ENCODE measurements at places on chromosomes 2 and 18.
A peak's percentile ranks its signal among the peaks of the same experiment; 100 is the strongest.

- no peak for DNase-seq
These were observed 109.6 kb upstream of the EML6 start for GRCh38 chr2:54613794-54614257.

DNA sequence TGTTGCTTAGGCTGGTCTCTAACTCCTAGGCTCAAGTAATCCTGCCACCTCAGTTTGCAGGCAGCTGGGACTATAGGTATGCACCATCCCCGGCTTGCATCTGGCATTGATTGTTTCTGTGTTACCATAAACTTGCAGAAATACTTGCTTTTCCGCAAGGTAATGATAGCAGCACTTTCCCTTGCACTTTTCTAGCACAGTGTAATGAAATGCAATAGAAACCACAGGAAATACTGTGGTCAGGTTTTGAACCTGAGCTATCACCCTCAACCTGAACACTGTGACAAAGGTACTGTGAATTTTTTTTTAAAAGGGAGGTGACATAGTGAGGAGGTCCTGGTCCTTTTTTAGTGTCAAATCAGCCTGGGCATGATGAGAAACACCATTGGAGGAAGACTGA, 38.3 kb downstream of the DHRS9 start:
- no peak for DNase-seq

GRCh38 chr2:237864940-237865622, 5.7 kb downstream of the RAMP1 start:
- no peak for DNase-seq

DNA sequence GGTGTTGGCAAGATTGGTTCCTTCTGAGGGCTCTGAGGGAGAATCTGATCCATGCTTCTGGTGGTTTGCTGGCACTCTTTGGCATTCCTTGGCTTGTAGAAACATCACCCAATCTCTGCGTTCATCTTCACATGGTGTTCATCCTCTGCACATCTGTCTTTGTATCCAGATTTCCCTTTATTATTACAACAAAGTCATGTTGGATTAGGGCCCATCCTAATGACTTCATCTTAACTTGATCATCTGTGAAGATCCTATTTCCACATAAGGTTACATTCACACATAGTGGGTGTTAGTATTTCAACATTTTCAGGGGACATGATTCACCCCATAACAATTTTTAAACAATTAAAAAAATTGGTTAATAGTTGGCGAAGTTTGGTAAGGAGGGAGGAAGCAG, 177.4 kb upstream of the CWC22 start:
- DNase-seq = no peak

DNA sequence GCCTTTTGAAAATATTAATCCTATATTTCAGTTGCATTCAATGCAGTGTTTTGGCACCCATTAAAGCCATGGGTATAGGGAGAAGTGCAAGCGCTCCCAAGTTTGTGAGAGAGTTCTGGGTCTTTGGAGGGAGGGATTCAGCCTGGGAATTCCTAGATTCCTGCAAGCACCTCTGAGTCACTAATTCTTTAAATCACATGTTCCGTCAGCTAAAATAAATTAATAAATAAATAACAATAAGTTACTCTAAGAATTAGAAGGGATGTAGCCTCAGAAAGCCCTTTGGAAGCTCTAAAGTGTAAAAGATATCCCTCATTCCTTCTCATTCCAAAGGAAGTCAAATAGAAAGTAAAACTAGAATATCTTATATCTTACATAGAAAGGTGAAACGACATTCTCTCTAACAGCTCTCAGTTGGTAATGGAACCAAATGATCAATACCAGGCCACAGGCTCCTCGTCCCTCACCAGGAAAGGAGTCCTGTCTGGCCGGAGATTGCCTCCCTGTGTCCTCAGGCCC, 222.4 kb upstream of the RBBP8 start:
- no peak for DNase-seq

GRCh38 chr2:157698430-157698829, 69.8 kb upstream of the ACVR1C start:
- DNase-seq = no peak

- DNase-seq = no peak
These were observed 201.6 kb downstream of the HDAC4 start for GRCh38 chr2:239199041-239199768.

DNA sequence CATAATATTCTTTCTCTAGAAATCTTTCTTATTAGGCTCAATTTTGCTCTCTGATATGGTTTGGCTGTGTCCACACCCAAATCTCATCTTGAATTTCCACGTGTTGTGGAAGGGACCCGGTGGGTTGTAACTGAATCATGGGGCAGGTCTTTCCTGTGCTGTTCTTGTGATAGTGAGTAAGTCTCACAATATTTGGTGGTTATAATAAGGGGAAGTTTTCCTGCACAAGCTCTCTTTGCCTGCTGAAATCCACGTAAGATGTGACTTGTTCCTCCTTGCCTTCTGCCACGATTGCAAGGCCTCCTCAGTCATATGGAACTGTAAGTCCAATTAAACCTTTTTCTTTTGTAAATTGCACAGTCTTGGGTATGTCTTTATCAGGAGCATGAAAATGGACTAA, 73.8 kb downstream of the CAVIN2 start:
- DNase-seq = peak; percentile 11

- DNase-seq = no peak
These were observed 57.9 kb downstream of the LYPD6 start for GRCh38 chr2:149388120-149388816.

DNA sequence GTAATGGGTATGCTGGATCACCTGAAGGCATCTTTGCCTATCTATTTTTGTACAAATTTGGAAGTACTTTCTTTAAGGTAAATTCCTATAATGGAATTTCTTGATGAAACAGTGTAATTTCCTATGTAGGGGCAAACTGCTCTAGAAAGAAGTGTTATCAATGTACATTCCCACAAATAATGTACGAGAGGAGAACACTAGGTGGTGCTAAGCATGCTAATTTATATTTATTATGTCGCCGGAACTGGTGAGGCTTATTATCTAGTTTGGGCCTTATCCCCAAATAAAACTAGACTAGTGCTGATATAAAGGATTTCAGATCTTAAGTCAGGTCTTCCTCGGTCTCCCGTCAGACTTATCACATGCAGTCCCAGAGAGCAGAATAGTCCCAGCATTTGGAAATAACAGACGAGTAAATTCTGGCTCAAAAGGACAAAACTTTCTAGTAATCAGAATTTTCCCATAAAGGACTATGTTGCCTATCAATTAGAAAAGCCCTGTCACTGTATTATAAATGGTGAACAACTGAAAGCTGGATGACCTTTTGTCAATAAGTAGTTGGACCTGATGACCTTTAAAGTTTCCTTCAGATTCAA, 86.9 kb upstream of the RBBP8 start:
- DNase-seq = peak; percentile 17

DNA sequence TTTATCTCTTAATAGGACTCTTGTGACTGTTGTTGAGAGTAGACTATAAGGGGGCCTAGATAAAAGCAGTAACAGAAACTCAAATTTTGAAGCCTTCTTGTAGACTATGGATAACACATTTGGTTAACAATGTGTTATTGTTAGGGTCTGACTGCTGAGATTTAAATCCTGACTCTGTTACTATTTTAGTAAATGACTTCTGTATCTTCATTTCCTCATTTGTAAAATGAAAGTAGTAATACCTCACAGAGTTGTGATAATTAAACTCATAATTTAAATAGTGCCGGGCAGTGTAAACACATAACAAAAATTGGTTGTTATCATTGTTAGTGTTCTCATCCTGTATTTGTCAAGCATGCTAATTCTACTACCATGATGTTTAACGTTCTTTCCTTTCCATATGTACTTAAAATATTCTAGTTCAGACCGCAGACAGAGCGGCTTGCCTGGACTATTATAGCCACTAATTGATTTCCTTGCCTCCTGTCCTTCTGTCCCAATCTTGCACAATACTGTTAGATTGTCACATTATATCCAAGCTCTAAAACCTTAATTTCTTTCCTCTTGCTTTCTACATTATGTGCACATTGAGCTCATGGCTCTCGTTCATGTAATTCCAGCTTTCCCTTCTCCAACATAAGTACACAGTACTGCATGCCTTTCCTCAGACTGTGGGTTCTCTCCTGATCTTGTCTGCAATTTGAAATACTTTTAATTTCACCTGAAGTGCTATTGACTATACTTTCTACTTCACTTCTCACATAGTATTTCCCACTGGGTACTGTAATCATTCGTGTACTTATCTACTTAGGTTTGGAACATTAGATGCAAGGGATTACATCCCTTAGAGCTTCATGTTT, 48.4 kb downstream of the RBBP8 start:
- DNase-seq = no peak

- DNase-seq = no peak
These were observed 80.8 kb downstream of the DNER start for GRCh38 chr2:229633556-229633955.

DNA sequence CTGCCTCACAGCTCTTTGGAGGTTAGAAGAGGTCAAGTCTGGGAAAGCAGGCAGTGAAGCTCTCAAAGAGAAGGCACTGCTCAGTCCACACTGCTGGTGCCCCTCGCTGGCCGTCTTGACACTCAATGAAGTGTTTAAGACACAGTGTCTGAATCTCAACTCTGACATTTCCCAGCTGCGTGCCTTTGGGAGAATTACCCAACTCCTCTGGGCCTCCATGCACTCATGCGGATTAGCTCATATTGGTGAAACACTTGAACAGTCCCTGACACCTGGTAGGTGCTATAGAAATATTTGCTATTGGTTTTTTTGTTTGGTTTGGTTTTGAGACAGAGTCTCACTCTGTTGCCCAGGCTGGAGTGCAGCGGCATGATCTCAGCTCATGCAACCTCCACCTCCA, 281.0 kb downstream of the SRBD1 start:
- DNase-seq = no peak

- no peak for DNase-seq
These were observed 377.1 kb downstream of the CDH19 start for GRCh38 chr18:66226782-66227181.

GRCh38 chr2:226037526-226037925, 638.0 kb downstream of the NYAP2 start:
- DNase-seq = no peak

DNA sequence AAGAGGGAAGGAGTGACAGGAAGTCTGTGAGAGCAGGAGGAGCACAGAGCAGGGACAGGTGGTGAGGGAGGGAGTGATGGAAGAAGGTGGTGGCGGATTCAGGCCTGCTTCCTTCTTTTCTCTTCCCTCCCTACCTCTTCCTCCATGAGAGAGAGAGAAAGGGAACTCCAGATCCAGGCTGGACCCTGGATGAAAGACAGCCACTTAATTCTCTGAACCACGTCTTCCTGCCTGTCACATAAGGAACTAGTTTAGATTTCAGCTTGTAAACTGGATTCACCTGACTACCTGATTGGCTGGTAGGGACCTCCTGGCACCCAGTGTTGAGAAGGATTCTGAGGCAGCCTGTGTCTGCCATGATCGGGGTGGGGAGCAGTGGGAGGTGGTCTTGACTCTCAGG, 48.9 kb downstream of the PAX8 start:
- no peak for DNase-seq

DNA sequence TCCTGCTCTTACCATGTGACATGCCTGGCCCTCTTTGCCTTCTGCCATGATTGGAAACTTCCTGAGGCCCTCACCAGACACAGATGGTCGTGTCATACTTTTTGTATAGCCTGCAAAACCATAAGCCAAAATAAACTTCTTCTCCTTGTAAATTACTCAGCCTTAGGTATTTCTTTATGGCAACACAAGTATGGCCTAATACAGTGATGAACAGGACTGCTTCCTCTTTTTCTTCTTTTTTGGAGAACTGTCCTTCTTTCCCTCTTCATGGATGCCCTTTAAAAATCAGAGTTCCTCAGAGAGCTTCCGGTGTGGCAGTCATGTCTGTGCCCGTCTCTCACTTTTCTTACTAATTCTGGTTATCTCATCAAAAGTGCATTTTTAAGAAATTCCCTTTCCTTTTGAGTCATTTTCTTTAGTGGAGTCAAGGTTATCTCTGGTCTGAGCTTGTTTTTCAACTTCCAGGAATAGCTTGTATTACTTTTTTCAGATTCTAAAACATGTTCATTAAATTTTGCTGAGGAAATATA, 9.2 kb upstream of the IL1A start:
- DNase-seq = peak; percentile 98

DNA sequence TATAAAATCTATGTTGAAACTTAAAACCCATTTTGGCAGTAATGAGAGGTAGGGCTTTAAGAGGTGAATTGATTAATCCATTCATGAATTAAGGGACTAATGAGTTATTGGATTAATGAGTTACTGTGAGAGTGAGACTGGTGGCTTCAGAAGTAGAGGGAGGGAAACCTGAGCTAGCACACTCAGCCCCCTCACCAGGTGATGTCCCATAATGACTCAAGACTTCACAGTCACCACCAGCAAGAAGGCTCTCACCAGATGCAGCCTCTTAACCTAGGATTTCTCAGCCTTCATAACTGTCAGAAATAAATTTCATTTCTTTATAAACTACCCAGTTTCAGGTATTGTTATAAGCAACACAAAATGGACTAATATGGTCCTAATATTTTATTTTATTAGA, 621.7 kb upstream of the ACVR2A start:
- no peak for DNase-seq

GRCh38 chr2:102120261-102120660, 22.3 kb upstream of the IL1R1 start:
- no peak for DNase-seq

GRCh38 chr2:120803764-120804335, 68.2 kb downstream of the GLI2 start:
- DNase-seq = no peak

DNA sequence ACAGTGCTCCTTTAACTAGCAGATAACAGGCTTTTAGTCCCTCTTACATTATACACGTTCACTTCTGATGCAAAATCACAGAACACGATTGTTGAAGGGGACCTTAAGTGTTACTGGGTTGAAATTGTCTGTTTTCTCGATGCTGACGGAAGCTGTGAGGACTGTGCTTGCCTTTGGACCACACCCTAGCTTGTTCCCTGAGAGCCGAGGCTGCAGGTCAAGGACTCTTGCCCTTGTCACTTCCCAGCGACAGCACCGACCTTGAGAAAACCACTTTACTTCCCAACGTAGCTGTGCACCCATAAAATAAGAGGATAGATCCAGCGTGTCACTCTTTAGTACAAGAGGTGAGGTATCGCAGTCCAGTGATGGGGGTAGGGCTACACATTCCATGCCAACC, 701.0 kb downstream of the DCDC2C start:
- DNase-seq = no peak

DNA sequence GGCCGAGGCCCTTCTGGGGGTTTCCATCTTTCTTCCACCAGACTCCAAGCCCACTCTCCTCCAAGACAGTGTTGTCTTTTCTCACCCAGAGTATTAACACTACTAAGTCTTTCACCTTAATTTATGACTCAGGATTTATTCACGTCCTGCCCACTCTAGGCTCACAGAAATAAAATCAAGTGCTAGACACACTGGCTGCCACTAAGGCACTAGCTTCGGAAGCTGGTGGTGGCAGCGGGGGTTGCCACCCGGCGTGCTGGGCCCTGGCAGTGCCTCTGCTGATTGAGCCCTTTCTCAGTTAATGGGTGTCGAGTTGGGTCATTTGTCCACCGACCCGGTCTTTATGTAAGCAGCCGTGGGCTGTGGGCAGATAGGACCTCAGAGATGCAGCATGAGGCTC, 93.6 kb upstream of the FZD5 start:
- no peak for DNase-seq

- no peak for DNase-seq
These were observed 113.1 kb downstream of the ICOS start for GRCh38 chr2:204049635-204050034.
